Epithelial cell of umbilical artery (primary cell): ENCODE measurements at places on chromosomes 11 and 22. TPM values are rescaled to one million over a fixed set of nuclear protein-coding genes. Genes with fewer than 3 reads are reported as not detected.

SOX6 gene
- total RNA-seq = under 0.01 TPM in 2 replicates

CARD18 gene
- under 0.01 TPM in 1 of 2 replicates, not detected in the other for total RNA-seq

TIMP3 gene
- 1.6 and 5.2 TPM in 2 replicates for total RNA-seq

TMEM123 gene
- 125 and 153 TPM in 2 replicates for total RNA-seq

BDNF gene
- 2.6 and 8.5 TPM in 2 replicates for total RNA-seq

DDX25 gene
- total RNA-seq = not detected in 2 replicates

NNMT gene
- total RNA-seq = 457 and 588 TPM in 2 replicates

CFAP300 gene
- 0.61 TPM in 1 of 2 replicates, not detected in the other for total RNA-seq

DSCAML1 gene
- not detected in 2 replicates for total RNA-seq

SLC22A6 gene
- not detected in 2 replicates for total RNA-seq

TRAPPC4 gene
- 81.5 and 160 TPM in 2 replicates for total RNA-seq

QSER1 gene
- total RNA-seq = 14.1 and 14.6 TPM in 2 replicates

CSF2RB gene
- total RNA-seq = 15.6 and 19.1 TPM in 2 replicates

EMID1 gene
- total RNA-seq = not detected in 2 replicates

H19 gene
- total RNA-seq = 9.1 and 19.2 TPM in 2 replicates

ENTHD1 gene
- total RNA-seq = not detected in 2 replicates

POU2AF3 gene
- not detected in 2 replicates for total RNA-seq

TMA7B gene
- not detected in 2 replicates for total RNA-seq

OR52B2 gene
- total RNA-seq = not detected in 2 replicates

APOBEC3B gene
- total RNA-seq = 2.3 and 3.5 TPM in 2 replicates

CDC42EP1 gene
- 20.2 and 26.0 TPM in 2 replicates for total RNA-seq

C11orf52 gene
- under 0.01 and 0.61 TPM in 2 replicates for total RNA-seq

SMC1B gene
- total RNA-seq = 0.15 TPM in 1 of 2 replicates, not detected in the other

CRYBA4 gene
- total RNA-seq = not detected in 2 replicates

TAGLN gene
- 38.8 and 46.1 TPM in 2 replicates for total RNA-seq

ARHGAP8 gene
- total RNA-seq = 0.65 TPM in 1 of 2 replicates, not detected in the other

SCGB1A1 gene
- total RNA-seq = not detected in 2 replicates

APOBEC3G gene
- total RNA-seq = 2.9 and 17.6 TPM in 2 replicates
